ENCODE measurements at places on chromosomes 11 and 22.

DNA sequence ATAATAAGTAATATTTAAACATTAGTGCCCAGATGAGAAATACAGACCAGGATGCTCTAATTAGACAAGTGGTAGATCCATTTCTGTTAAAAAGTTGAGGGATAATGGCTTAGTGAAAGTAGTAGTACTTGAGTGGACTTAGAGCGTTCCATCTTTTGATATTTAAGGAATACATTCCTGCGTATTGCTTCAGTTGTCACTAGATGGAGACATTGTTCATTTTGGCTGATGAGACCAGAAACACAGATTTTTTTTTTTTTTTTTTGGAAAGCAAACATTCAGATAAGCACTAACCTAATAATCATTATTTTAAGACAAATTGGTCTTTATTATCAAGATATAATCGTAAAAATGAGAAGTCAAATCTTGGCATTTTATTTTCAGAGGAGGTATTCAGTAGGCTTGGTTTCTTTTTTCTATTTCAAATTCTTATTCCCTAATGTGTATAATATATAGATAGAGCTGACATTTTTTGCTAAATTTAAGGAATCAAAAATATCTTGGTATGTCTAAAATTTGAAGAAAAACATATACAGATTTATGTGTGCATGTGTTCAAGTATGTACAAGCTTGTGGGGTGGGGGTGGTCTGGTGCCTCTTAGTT, 92.9 kb downstream of the DYNC2H1 start:
- peak; percentile 58 for DNase-seq

DNA sequence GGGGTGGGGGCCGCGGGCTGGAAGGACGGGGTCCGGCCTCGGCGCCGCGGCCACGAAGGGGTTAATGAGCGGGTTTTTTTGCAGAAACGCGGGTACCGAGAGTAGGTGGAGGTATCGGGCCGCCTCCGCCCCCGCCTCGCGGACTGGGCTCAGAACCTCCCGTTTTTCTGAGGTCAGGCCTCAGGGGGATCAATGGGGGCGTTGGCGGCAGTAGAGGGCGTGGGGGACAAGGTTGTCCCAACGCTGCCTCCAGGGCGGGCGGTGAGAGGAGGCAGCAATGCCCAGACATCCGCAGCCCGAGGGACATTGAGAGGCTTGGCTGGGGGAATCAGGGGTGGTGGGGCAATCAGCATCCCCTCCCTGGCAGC, 34.8 kb upstream of the PRODH start:
- DNase-seq = no peak

- DNase-seq = no peak
These were observed 14.1 kb downstream of the SLC35C1 start for GRCh38 chr11:45818961-45819605.

DNA sequence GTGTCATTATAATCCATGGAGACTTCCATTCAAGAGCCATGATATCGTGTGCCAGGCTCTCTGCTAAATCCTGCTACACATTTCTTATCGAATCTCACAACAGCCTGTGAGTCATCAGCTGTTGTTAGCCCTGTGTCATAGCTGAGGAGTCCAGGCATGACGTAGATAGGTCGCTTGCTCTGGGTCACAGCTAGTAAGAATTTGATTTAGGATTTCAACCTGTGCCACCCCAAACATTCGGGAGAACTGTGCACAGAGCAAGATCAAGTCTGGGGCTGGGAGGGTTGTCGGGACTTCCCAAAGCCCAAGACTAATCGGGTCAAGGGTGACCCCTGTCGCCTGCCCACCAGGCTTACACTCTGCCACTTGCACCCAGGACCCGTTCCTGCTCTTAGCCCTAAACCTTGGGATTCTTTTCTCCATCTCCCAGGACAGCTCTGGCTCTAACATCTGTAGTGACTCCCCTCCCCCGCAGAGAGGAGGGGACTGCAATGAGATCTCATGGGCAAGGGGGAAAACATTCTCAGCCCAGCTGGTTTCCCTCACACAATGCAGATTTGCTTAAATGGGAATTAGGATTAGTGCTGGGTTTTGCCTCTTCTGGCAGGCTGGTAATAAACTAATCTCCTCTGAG, 34.3 kb downstream of the TSPAN18 start:
- peak; percentile 86 for DNase-seq

DNA sequence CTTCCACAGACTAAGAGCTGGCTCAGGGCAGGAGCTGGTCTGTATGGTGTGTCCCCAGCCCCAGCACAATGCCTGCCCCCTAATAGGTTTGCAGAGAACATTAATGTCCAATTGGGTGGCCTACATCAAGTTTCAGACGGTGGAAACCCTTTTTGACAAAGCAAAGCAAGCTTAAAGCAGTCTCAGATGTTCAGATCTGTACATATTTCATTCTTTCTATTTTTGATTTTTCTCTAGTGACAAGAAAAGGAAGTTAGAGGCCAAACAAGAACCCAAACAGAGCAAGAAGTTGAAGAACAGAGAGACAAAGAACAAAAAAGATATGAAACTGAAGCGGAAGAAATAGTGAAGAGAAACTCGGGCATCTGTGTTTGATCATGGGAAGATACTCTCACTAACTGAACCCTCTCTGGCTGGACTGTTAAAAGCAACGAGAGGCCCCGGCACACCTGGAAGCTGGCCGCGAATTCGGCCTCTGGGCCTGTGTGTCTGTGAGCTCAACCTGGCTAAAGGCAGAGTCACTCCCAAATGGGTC, 40.5 kb downstream of the NAT10 start:
- DNase-seq = no peak

GRCh38 chr11:77402218-77402556, 71.7 kb downstream of the PAK1 start:
- DNase-seq = no peak

DNA sequence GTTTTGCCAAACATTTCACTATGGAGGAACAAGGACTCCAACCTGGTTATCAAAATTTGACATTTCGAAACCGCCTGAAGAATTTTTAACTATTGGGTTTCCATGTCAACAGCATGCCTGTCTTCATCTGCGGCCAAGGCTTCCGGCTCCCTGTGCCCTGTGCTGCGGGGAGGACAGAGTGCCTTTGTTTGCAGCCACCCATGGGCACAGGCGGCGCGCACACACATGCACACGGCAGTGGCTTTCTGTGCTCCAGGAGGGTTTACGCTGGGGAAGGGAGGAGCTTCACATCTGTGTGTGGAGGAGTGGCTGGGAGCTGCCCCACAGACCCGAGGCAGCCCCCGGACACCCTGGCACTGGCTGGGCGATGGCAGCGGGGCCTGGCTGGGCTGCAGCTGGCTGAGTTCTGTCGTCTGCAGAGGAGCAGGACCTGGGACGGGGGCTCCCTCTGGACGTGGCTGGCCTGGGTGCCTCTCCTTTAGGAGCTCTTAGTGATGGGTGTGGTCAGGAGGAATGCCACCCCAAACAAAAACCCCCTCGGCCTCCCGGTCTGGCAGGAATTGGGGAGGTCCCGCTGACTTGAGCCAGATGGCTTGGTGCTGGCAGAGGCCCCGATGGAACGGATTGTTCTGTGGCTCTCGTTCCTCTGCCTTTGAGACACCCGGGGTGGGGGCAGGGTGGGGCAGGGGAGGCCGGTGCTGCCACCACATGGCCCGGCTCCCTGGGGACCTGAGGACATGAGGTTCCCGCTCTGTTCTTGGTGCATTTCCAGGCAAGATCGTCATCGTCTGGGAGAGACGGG, 1290.9 kb downstream of the BRD1 start:
- no peak for DNase-seq

GRCh38 chr11:4551346-4551979, 6.5 kb downstream of the OR52M1 start:
- DNase-seq = peak; percentile 38

- DNase-seq = peak; percentile 43
These were observed 70.6 kb downstream of the RRAS2 start for GRCh38 chr11:14288189-14288935.

- DNase-seq = peak; percentile 43
These were observed 31.7 kb downstream of the FAM181B start for GRCh38 chr11:82701847-82702520.

- DNase-seq = no peak
These were observed 39.5 kb downstream of the CHKA start for GRCh38 chr11:68081691-68082090.

GRCh38 chr11:19259487-19260345, 19.0 kb upstream of the E2F8 start:
- peak; percentile 70 for DNase-seq

GRCh38 chr11:68039526-68040086, 781 bp downstream of the TCIRG1 start:
- peak; percentile 10 for DNase-seq

- DNase-seq = no peak
These were observed 8.7 kb downstream of the IFITM10 start for GRCh38 chr11:1741741-1742140.

- DNase-seq = peak; percentile 71
These were observed 13.5 kb downstream of the SCN3B start for GRCh38 chr11:123640677-123641494.

Measured in lung microvascular endothelial cell (primary cell).